Thymus (tissue), 14 donors: ENCODE measurements at places on chromosomes 6 and 20. TPM values are rescaled to one million over a fixed set of nuclear protein-coding genes. Genes with fewer than 3 reads are reported as not detected.

The FAXC gene
- 2.9 TPM for total RNA-seq

The RIMS1 gene
- 0.14 TPM for total RNA-seq

The BIRC7 gene
- total RNA-seq = 0.09 TPM

The METTL24 gene
- 1.5 TPM for total RNA-seq

The PPP1R3D gene
- total RNA-seq = 3.2 TPM

The TTK gene
- 57.7 TPM for total RNA-seq

The SLC22A3 gene
- total RNA-seq = 0.28 TPM

The BMP7 gene
- 6.3 TPM for total RNA-seq

The HLA-F gene
- total RNA-seq = 130 TPM

The SLC22A7 gene
- 0.09 TPM for total RNA-seq

The ARMH2 gene
- not detected for total RNA-seq

The KIF6 gene
- 0.24 TPM for total RNA-seq

The MCHR2 gene
- total RNA-seq = not detected

The ABHD16B gene
- total RNA-seq = not detected

The VGLL2 gene
- total RNA-seq = not detected

The COMMD7 gene
- total RNA-seq = 25.8 TPM

The TPX2 gene
- 75.6 TPM for total RNA-seq

The PRR18 gene
- 0.05 TPM for total RNA-seq
